Heart left ventricle (tissue), 16 donors: ENCODE measurements at places on chromosomes 2 and 18. TPM values are rescaled to one million over a fixed set of nuclear protein-coding genes. Genes with fewer than 3 reads are reported as not detected.

Gene CRYGC
- total RNA-seq, result not detected

Gene TTL
- 25.2 TPM for total RNA-seq

Gene TUBA3D
- total RNA-seq, result 190 TPM

Gene SERPINB4
- total RNA-seq, result not detected
